ENCODE measurements at places on chromosomes 13 and 19. TPM values are rescaled to one million over a fixed set of nuclear protein-coding genes. Genes with fewer than 3 reads are reported as not detected.
A peak's percentile ranks its signal among the peaks of the same experiment; 100 is the strongest.

Gene F10
- 4.5 TPM for total RNA-seq

DNA sequence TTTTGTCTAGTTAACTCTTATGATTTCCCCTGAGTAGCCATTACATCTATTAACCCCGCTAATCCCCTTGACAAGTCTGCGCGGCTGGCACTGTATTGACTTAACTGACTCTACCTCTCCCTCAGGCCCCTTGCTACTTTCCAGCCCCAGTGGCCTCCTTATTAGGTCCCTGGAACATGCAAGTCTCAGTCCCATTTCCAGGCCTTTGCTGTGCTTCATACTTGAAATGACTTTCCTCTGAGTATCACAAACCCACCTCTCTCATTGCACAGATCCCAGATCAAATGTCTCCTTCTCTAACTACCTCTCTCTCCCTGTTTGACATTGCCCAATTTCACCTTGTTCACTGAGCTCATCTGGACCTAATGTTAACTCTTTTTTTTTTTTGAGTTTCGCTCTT lies 13.2 kb downstream of the SPACA6 start:
- DNase-seq: no peak

Gene SPIB
- total RNA-seq: not detected

DNA sequence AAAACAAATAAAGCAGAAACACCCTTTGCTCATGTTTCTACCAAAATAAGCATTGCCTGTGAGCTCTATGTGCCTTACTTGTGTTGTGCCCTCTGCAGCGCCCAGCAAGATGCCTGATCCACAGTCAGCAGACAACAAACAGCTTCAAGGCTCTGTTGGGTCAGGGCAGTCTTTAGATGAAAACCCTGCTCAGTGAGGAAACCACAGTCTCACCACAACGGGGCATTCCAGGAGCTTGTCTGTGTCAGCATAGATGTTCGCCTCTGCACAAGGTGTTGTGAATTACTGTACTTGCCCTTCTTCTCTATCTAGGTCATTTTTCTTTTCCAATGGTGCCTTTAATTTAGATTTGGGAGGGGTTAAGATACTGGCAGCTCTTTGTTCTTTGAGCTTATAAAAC lies 251.9 kb downstream of the COL4A1 start:
- no peak for DNase-seq

DNA sequence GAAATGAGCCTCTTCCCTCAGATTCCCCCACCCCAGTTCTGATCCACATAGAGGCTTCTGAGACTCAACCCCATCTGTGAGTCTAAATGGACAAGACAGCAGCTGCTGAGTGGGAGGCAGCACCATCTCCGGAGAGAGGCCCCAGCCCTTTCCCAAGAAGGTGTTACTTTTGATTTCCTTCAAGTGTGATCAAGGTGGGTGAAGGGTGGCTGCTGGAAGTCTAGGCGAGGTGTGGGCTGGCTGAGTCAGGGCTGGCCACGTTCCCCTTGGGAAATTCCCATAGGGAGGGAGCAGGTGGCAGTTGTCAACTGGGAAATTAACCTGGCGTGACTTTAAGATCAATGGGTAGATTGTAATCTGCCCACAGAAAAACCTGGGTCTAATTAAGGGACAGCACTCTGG lies 148.0 kb downstream of the FOXO1 start:
- no peak for DNase-seq

DNA sequence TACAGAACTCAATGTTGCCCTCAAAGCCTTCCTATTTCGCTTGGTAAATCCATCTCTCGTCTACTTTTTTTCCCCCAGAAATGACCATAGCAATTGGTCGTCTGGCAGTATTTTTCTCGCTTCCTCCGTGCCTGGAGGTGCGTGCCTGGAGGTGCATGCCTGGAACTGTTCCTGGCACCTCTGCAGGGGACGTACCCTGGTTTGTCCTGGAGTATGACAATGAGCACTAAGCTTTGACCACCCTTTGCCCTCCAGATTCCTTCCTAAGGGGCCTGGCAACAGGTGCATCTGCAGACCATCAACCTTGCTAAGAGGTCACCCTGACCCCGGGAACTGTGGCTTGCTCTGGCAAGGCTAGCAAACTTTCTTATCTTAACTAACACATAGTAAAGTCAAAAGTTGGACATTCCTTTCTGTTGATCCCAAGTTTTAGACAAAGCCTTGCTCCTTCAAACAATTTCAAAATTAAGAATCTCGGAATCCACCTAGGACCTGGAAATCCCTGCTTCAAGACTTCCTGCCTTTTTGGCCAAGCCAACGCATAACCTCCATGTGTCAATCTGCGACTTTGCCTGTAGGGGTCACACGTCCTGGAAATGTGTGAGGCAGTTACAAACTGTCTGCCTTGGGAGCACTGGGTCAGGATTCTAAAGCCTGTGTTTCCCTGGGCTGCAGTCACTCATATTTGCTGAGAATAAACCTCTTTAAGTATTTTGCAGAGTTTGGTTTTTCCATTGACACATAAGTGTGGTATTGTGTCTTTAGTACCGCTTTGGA lies 28.8 kb upstream of the TUBGCP3 start:
- DNase-seq: no peak

Gene ITM2B
- 516 TPM for total RNA-seq

GRCh38 chr13:101144808-101145419 lies 271.4 kb downstream of the NALCN start:
- DNase-seq: no peak

- peak; percentile 64 for DNase-seq
Measured at GRCh38 chr19:2800506-2800905, 15.2 kb downstream of the THOP1 start.

DNA sequence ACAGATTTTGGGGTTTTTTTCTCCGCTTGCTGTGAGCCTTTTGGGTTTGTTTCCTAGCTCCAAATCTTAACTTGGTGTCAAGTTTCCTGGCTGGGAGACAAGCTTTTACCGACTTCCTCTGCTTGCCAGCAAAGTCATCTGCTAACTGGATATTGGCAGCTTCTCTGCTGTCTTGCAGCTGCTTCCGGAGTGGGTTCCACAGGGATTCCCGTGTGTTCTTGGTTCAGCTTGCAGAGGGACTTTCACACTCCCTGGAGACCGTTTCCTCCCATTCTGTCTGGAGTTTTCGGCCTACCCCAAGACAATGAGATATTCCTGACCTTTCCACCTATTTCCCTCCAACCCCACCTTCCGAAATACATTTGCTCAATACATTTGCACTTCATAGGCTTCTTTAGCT lies 2.2 kb upstream of the COLGALT1 start:
- peak; percentile 78 for DNase-seq

Gene ELAVL3
- 0.62 TPM for total RNA-seq

DNA sequence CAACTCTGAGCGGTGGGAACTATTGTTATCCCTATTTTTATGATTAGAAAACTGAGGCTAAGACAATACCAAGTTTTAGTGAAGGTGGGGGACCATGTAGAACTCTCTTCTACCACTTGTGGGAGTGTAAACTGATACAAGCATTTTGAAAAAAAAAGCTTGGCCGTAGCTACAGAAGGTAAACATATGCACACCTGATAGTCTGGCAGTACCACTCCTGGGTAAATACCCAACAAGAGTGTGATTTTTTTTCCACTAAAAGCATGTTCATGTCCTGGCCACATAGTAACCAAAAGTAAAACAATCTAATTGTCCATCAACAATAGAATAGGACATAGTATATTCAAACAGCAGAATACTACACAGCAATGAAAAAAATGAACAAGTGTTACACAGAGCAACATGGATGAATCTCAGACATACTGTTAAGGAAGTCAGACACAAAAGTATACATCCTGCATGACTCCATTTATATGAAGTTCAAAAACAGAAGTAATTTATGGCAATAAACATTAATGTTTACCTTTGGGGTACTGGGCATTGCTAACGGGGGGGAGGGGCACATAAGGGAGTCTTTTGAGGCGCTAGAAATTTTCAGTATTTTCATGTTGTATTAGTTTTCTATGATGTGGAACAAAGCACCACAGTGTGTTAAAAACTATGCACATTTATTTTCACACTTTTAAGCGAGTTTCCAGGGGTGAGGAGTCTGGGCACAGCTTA lies 6.4 kb upstream of the SPATA13 start:
- DNase-seq: no peak

Gene TMPRSS9
- total RNA-seq: not detected

Gene ZNF699
- total RNA-seq: 3.2 TPM

- DNase-seq: no peak
Measured at GRCh38 chr13:101486708-101487437, 34.4 kb downstream of the ITGBL1 start.

Gene GFY
- total RNA-seq: not detected

DNA sequence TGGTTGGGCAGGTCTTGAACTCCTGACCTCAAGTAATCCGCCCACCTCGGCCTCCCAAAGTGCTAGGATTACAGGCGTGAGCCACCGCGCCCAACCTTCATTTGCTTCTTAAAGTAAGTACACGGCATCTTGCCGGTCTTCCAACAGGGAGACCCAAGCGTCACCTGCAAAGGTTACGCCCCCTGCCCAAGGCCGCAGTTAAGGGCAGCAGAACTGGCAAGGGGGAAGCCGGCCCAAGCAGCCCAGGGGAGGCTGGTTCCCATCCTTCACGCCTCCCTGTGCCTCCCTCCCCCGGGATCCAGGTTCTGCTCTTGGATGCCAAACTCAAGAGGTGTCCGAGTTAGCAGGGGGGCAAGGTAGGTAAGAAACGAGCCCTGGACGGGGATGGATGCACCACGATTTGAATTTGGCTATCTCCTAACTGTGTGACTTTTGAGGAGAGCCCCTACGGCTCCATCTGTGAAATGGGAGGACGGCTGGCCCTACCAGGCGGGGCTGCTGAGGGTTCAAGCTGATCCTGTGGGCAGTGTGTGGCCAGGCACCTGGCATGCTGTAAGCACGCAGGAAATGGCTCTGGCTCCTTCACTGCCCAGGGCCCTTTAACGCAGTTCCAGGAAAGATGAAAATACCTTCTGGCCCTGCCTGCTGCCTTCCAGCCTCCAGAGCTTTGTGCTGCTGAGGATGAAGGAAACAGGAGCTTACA lies 9.0 kb downstream of the RFX1 start:
- DNase-seq: no peak

DNA sequence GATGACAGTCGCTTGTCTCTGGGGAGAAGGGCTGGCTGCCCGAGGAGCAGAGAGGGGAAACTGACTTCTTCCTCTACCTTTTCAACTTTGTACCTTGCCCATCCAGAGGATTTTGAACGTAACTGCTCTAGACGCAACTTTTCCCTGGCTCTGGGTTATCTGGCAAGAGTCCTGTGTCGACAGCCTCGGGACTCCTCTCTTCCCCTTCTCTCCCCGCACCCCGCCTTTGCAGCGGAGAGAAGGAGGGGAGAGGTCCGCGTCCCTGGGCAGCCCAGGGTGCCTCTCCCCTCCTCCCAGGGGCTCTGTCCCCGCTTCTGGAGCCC lies 574 bp downstream of the SH3GL1 start:
- no peak for DNase-seq

DNA sequence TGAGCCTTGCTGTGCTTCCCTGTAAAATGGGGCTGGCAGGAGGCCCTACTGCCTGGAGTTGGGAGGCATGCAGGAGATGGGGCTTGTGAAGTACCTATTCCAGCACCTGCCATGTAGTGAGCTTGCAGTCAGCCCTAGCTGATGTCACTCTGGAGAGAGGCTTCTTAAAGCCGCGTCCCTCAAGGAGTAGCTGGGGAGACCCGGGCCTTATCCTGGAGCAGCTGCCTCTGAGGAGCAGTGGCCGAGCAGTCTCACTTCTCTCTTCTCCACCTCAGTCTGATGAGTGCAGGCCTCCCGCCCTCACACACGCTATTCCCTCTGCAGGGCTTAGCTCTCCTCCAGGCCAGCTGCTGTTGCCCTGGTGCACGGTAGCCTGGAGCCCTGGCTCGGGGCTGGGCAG lies 18.0 kb downstream of the CLASRP start:
- no peak for DNase-seq
